ENCODE measurements at places on chromosomes 12 and 14. TPM values are rescaled to one million over a fixed set of nuclear protein-coding genes. Genes with fewer than 3 reads are reported as not detected.

Gene PTPRR
- not detected for total RNA-seq

Gene CHGA
- total RNA-seq: not detected

Gene B4GALNT3
- 1.2 TPM for total RNA-seq

Gene NINJ2
- total RNA-seq: 1.6 TPM

Gene KCNH5
- not detected for total RNA-seq

Gene IKBIP
- total RNA-seq: 1.9 TPM

Gene MIP
- not detected for total RNA-seq

Gene PRH2
- not detected for total RNA-seq

Gene UNC79
- total RNA-seq: not detected

Gene VWF
- not detected for total RNA-seq

Gene ABCB9
- total RNA-seq: 3.6 TPM

Gene REP15
- total RNA-seq: not detected

Gene BIN2
- total RNA-seq: 115 TPM

Gene GARIN6
- not detected for total RNA-seq

Gene FAM186B
- 0.50 TPM for total RNA-seq

Gene KIAA0586
- total RNA-seq: 15.4 TPM

Gene CYP46A1
- 0.19 TPM for total RNA-seq

Gene TAS2R42
- total RNA-seq: not detected

Gene CRIP1
- total RNA-seq: 111 TPM

Gene CNTN1
- total RNA-seq: not detected

Gene CIROP
- total RNA-seq: not detected

Gene TECPR2
- 3.4 TPM for total RNA-seq

Gene OR4E2
- total RNA-seq: not detected

Gene EEF1AKMT3
- 0.81 TPM for total RNA-seq

Gene MYL6
- total RNA-seq: 580 TPM

Gene SPRYD3
- 25.6 TPM for total RNA-seq

Gene PIWIL1
- total RNA-seq: not detected

Gene CARMIL3
- 0.14 TPM for total RNA-seq

Gene WSCD2
- not detected for total RNA-seq

Gene NEUROD4
- not detected for total RNA-seq
